Hematopoietic multipotent progenitor cell (in vitro differentiated cells): ENCODE measurements at places on chromosomes 16 and 17. TPM values are rescaled to one million over a fixed set of nuclear protein-coding genes. Genes with fewer than 3 reads are reported as not detected.

- DNase-seq = no peak
Observed at GRCh38 chr16:56743840-56744239, 13.9 kb downstream of the NUP93 start.

- no peak for DNase-seq
Observed at GRCh38 chr17:47286198-47286914, 32.7 kb downstream of the ITGB3 start.

The COX10 gene
- 21.3 TPM for total RNA-seq

DNA sequence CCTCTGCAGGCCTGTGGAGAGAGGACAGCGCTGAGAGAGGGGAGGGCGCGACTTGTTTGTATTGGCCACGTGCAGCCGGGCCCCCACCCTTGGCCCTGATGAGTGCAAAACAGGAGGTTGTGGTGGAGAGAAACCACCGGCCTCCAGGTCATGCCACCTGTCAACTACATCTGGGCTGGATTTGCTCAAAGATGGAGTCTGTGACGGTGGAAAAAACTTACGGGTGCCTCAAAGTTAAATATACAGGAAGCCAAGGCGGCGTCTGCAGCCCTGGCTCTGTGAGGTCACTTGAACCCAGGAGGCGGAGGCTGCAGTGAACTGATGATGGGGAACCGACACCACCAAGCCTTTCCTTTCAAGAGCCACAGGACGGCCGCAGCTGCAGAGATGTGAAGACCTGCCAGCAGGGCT lies 15.7 kb downstream of the C16orf74 start:
- DNase-seq = peak; percentile 85

- no peak for DNase-seq
Observed at GRCh38 chr17:1467258-1467657, 11.2 kb upstream of the CRK start.

DNA sequence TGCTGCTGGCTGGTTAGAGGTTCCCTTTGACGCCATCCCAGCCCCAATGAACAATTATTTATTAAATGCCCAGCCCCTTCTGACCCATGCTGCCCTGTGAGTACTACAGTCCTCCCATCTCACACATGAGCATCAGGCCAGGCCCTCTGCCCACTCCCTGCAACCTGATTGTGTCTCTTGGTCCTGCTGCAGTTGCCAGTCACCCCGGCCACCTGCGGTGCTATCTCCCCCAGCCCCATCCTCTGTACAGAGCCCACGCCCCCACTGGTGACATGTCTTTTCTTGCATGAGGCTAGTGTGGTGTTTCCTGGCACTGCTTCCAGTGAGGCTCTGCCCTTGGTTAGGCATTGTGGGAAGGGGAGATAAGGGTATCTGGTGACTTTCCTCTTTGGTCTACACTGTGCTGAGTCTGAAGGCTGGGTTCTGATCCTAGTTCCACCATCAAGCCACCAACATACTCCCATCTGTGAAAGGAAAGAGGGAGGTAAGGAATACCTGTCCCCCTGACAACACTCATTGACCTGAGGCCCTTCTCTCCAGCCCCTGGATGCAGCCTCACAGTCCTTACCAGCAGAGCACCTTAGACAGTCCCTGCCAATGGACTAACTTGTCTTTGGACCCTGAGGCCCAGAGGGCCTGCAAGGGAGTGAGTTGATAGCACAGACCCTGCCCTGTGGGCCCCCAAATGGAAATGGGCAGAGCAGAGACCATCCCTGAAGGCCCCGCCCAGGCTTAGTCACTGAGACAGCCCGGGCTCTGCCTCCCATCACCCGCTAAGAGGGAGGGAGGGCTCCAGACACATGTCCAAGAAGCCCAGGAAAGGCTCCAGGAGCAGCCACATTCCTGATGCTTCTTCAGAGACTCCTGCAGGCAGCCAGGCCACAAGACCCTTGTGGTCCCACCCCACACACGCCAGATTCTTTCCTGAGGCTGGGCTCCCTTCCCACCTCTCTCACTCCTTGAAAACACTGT lies 11.3 kb downstream of the CX3CL1 start:
- DNase-seq = no peak

DNA sequence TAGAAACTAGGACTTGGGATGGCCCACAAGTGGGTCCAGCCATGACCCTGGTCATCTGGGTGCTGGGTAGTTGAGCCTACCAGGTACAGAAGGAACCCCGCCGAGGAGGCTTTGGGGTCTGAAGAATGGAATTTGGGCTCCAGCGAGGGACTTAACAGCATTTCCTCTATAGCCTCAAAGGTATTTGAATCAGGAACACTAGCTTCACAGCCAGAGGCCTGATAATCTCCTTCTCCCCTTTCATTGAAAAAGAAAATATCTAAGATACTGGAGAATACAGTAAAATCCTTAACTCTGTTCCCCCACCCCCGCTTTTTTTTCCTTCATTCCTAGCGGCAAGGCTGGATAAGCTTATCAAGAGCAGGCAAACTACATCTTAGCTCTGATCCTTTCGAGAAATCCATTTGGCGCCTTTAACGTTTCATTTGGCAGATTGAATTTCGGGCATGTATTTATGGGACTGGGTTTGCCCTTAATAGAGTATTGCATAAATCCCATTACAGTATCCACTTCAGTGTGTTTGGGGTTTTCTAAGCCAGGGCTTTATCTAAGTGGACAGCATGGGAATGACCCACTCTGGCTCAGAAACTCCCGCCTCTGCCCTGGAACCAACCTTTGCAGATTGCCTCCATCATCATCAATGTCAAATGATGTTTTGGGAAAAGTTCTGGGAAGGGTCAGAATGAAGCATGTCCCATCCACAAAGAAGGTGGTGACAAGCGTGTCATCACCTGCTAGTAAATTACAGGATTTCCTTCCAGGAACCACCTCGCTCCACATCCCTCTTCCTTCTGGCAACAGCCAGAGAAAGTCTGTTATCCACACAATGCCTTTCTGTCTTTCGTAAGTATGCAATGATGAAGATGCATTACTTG lies 36.9 kb downstream of the XYLT1 start:
- no peak for DNase-seq

DNA sequence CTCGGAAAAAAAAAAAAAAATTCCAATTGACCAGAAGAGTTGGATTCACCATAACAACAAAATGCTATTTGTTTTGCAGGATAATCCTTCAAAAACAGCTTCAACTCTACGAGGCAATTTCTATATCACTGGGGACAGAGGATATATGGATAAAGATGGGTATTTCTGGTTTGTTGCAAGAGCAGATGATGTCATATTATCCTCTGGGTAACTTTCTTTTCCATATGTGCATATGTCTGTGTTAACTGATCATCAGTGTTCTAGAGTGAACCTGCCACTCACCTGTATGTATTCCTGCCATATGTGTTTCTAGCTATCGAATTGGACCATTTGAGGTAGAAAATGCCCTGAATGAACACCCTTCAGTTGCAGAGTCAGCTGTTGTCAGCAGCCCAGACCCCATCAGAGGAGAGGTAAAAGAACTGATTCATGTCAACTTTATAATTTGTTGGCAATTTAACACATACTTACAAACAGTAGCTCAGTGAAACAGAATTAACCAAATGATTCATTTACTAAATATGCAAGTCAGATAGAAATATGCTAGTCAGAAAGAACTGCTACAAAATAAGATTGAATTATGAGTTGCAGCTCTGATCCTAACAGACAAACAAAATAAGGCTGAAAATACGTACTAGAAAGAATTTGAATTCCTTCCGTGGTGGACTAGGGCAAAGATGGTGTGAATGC lies 14.2 kb downstream of the ERI2 start:
- no peak for DNase-seq

The PRSS36 gene
- total RNA-seq = 1.1 TPM

GRCh38 chr17:4641297-4642195 lies at the start of gene ALOX15:
TSS of gene ALOX15 (minus strand) at chr17:4641678. CDS start at chr17:4641651, 27 bp downstream.
- DNase-seq = no peak

DNA sequence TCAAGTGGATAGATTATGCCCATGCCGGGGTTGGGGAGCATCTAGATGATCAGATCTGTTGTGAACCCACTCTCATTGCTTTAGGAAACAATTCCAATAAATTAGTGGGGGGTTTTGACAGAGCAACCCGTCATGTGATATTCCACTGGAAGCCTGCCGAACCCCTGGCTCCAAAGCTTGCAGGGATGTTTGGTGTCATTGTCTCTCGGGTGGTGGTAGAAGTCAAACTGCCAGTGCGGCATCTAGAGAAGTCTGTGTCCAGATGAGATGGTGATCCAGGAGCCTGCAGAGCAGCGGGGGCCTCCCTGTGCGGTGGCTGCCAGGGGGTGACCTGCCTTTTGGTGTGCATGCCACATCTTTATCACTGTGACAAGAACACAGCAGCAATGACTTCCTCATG lies 91.7 kb downstream of the SHISA6 start:
- DNase-seq = no peak

- peak; percentile 64 for DNase-seq
Observed at GRCh38 chr16:28277537-28278388, 14.6 kb upstream of the SBK1 start.

GRCh38 chr17:74877592-74878548 lies 5.1 kb upstream of the FDXR start:
- no peak for DNase-seq

DNA sequence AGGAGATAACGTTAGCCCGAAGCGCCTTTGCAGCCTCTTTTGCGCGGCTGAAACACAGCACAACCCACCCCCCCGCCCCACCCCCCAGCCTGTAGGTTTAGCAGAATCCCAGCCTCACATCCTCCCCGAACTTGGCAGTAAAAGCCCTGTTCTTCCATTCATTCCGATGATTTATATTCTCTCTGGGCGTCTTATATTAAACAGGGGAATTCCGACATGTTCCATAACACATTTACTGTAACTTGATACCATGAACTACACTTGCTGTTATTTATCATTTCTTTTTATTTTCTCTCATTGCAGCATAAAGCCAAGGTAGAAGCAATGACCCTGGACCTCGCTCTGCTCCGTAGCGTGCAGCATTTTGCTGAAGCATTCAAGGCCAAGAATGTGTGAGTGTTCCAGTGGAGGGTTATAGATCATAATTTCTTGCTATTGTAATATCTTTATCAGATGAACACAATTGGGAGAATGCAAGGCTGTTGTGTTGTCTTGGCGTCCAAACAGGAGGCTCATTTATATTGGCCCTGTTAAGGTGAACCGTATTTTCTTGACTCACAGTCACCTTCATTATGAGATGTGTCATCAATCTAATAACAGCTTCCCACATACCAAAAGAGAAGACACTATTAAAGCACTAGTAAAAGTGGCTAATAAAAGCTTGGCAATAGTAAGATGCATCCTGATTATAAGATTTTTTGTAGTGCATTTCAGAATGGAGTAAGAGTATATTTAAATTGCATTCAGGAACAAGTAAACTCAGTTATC lies 287.3 kb downstream of the WWOX start:
- DNase-seq = no peak

DNA sequence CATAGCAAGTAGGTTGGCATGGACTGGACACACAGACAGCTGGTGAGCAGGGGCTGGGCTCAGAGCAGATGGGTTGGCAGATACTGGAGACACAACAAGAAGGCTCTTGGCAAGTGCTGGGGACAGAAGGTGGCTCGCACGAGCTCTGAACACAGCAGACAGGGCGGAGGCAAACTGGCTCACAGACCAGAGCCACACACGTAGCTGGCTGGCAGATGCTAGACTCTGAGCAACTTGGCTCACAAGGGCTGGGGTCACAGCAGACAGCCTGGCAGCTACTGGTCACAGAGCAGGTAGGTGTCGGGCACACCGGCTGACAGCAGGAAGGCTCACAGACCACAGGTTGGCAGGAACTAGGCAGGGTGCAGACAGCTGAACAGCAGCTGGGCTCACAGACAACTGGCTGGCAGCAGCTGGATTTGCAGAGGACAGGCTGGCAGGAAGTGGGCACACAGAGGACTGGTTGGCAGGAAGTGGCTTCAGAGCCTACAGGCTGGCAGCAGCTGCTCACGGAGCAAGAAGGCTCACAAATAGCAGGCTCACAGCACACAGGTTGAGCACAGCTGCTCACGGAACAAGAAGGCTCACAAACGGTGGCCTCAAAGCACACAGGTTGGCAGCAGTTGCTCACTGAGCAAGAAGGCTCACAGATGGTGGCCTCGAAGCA lies 725 bp downstream of the KRTAP16-1 start:
- DNase-seq = peak; percentile 90

The ANKRD40CL gene
- total RNA-seq = 0.27 TPM

GRCh38 chr17:3535253-3535995 lies 22.2 kb downstream of the TRPV3 start:
- peak; percentile 74 for DNase-seq

- no peak for DNase-seq
Observed at GRCh38 chr16:27413956-27414355, 12.0 kb downstream of the IL21R start.

The C17orf78 gene
- not detected for total RNA-seq

The PRR35 gene
- total RNA-seq = under 0.01 TPM

The MYH3 gene
- total RNA-seq = 1.6 TPM

- no peak for DNase-seq
Observed at GRCh38 chr16:81265658-81266451, 27.4 kb downstream of the BCO1 start.

- no peak for DNase-seq
Observed at GRCh38 chr16:50791522-50791921, 49.6 kb downstream of the CYLD start.

The CKLF gene
- total RNA-seq = 46.3 TPM

The NOS2 gene
- total RNA-seq = under 0.01 TPM

The KRT32 gene
- total RNA-seq = not detected

DNA sequence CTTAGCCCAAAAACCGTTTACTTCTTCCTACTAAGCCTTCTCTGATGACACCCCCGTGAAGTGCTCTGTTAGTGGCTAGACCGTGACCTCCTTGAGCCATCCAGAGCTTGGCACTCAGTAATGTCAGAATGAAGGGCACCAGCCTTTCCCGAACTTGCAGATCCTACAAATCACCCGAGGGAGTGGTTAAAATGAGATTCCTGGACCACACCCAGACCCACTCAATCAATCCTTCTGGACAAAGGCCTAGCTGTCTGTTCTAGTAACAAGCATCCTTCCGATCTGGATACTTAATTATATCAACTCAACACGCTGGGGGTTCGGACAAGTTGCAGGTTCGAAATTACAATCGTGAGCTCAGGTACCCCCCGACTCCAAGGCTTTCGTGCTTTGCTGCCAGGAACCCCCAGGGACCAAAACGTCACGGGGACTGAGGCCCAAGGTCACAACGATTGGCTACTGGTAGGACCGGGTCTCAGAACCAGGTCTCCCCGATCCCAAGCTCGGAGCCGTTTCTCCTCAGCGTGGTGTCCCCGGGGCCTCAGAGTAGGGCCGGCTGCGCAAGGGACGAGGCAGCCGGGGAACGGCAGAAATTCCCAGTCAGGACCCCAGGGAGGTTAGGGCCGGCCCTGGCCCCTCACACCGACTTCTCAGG lies 527 bp downstream of the CIAPIN1 start:
- peak; percentile 14 for DNase-seq

DNA sequence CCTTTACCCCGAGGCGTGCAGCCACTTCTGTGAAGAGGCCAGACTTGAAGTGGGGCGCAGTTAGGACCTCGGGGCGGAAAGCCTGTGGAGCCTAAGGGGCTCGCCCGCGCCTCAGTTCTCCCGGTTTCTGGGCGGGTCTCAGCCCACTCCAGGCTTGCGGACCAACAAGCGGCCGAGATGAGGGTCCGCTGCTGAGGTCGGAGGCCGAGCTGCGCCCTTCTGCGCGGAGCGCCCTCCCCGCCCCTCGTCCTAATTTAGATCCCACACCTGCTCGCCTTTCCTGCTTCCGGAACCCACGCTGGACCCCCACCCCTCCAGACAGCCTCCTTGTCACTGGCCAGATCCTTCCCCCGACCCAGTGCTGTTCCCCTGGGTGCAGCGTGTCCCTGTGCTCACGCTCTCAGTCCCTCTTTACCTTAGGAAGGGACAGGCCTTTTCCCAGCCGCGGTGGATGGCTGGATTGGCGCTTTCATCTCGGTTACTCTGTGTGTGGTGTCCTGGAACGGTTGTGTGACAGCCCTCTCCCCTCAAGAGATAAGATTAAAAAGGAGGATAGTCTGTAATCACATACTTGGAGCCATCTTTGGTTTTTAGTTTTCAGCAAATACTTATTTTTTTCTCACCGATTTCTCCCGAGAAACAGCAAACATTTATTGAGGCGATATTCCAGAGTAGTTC lies 933 bp upstream of the ATXN7L3 start:
- no peak for DNase-seq
